Activated T-cell treated with anti-CD3 and anti-CD28 coated beads, Interleukin-2, amount 50 U/mL, for 1 hour (primary cell): ENCODE measurements at places on chromosomes 5 and 9.

DNA sequence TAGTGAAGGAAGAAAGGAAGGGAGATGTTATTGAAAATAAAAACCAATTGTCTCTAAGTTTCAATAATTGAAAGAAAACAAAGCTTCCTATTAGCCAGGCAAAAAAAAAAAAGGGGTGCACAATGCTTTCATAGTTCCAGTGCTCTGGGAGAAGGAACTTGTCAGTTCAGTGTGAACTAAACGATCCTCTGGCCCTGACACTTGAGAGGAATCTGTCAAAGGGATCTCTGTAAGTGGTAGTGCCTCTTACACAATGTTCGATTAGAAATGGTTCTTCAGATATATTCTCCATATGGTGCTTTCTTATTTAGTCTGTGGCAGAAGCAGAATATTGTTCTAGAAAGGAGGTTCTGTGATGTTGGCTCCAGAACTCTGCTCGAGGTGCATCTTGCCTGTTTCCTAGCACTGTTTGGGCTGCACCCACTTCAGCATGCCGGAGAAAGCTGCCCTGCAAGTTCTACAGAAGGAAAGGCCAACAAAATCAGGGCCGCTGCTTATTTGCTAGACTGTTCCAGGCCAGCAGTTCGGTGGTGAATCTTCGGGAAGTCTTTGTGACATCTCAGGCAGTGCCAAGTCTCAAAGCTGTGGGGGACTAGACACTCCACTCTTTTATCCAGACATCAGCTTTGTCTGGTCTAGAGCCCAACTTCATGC, 90.9 kb downstream of the PIK3R1 start:
- DNase-seq: no peak

DNA sequence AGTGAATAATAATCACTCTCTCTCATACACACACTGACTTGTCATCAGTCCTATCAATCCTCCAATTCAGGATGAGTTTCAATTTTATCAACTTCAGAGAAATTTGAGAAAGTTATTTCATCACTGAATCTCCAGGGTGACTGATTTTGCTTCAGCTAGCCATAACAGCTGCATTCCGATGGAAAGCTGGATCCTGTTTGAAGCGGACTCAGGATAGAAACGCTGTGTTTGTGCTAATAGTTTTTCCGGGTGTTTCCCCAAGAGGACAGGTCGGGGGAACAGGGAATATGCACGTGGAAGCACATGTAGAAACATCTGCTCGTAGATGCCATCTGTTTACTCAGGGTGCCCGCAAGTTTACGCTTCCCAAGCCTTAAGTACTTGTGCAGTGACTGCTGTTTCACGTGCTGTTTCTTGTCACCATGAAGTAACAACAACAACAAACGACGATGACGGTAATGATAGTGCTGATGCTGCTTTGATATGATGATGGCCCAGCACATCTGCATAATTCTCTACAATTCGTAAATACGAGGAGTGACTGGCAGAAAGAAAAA, 263.7 kb upstream of the DAPK1 start:
- no peak for DNase-seq

DNA sequence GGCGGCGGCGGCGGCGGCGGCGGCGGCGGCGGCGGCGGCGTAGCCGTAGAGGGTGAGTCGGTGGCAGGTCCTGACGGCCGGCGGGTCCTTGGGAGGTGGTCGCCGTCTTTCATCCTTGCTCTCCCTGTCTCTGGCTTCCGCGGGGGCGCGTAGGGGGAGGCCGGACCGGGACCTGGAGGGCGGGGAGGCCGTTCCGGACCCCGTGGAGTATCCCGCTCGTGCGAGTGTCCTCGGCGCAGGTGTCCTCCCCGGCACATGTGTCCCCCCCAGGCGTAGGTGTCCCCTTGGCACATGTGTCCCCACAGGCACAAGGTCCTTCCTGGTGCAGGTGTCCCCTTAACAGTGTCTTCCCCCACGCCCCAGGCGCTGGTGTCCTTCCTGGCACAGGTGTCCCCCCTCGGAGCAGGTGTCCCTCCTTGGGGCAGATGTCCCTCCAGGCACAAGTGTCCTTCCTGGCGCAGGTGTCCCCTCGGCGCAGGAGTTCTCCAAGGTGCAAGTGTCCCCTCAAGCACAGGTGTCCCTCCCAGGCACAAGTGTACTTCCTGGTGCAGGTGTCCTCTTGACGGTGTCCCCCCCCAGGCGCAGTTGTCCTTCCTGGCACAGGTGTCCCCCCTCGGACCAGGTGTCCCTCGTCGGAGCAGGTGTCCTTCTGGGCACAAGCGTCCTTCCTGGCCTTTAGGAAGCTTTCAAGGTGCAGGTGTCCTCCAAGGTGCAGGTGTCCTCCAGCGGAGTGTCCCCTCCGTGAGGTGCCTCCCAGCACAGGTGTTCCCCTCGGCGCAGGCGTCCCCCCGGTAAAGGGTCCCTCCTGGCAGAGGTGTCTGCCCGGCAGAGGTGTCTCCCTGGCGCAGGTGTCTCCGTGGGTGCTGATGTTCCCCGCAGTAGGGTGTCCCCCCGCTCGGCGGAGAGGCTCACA, 519 bp downstream of the EXOC3 start:
- no peak for DNase-seq

GRCh38 chr5:135729321-135729786, 105.1 kb upstream of the SLC25A48 start:
- DNase-seq: no peak

DNA sequence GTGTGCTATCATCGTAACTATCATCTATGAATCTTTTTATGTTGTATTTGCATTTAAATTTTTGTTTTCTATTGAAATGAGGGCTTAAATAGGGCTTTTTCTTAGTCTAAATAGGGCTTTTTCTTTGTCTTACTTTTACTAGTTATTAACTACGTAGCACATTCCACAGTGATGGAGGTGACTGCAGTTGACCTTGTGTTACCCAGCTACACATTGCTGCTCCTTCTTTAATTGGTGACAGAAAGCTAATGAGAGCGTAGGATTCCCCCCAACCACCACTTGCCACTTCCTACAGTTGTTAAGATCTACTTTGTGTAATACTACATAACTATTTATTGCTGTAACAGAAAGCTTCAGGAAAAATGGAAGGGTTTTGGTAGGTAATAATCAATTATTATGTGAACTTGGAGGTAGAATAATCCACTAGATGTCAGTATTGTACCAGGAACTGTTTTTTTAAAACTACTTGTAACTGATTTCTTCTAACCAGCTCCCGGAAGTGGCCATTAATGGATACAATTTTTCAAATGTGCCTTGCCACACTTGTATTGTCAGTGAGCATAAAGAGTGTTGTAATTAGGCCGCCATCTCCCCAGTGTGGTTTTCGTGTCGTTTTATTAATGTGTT, 18.0 kb downstream of the MTRR start:
- DNase-seq: no peak

- DNase-seq: no peak
Measured at GRCh38 chr5:66769839-66770617, 173.8 kb downstream of the MAST4 start.

DNA sequence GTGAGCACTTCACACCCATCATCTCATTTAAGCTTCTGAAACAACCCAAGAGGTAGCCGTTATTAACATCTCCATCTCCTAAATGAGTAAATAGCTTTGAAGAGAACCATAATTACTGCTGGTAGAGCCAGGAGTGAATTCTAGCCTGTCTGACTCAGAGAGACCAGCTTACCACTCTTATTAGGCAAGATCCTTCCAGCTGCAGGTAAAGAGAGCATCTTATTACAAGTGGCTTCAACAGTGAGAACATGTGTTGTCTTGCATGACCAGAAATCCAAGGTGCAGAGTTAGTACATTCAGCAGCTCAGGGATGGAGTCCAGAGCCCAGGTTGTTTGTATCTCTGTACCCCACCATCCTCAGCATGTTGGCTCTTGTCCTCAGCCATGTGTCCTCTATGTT, 10.9 kb upstream of the AFAP1L1 start:
- no peak for DNase-seq

GRCh38 chr5:154771383-154771901, 16.3 kb downstream of the LARP1 start:
- no peak for DNase-seq

- no peak for DNase-seq
Measured at GRCh38 chr5:113091622-113092021, 115.0 kb downstream of the DCP2 start.

DNA sequence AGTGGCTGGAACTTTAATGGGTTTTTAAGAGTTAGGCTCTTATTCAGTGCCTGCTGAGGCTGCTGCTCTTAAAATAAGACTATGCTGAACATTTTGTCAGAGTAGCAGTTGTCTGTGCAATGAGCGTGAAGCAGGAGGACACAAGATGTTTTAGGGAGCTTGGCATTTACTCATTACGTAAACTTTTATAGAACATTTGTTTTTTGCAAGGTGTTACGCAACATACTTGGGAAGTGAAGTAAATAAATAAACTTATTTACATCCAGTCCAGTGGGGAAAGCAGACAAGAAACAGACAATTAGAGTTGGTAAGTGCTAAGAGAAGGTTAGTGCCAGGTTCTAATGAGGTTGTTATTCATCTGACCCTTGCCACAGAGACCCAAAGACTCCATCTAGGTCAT, 226.0 kb downstream of the HINT1 start:
- DNase-seq: no peak

DNA sequence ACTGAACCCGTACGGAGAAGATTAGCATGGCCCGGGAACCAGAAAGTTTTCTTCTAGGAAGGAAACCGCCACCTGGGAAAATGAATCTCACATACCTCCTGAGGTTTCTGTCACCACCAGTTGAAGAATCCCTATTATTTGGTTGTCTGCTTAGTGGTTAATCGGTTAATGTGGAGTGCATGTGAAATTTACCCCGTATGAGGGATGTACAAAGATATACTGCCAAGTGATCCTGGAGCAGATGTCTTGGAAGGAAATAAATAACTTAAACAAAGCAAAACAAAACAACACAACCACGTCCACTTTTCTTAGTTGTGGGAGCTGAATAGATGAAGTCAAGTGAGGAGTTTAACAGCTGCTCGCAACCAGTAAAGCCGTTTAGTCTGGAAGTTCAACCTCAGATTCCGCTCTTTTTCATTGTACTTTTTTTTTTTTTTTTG, 3.8 kb downstream of the DMRT2 start:
- no peak for DNase-seq

DNA sequence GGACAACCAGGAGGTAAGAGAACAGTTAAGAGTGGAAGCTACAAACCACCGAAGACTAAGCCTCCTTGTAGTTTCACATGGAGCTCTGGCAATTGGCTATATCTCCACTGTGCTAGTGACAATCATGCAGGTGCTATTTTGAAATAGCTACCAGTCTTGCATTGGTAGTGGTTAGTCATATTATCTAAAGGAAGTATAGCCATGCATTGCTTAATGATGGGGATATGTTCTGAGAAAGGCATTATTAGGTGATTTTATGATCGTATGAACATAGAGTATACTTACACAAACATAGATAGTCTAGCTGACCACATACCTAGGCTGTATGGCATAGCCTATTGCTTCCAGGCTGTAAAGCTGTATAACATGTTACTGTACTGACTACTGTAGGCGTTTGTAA, 28.4 kb downstream of the HSDL2 start:
- no peak for DNase-seq

DNA sequence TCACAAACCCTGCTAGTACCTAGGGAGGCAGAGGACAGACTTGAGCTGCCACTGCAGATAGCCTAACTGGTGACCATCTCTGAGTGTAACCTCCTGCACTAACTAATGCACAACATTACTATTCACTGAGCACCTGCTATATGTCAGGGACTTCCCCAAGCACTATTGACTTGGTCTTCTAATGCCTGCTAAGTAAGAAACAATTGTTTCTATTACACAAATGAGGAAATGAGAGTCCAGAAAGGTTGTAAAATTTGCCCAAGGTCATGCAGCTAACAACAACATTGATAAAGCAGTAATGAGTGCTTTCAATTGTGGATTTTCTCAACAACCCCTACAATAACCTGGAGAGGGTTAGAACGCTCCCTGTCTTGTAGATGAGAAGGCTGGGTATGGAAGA, 183.7 kb downstream of the ZNF462 start:
- no peak for DNase-seq

GRCh38 chr5:62259699-62260250, 46.2 kb upstream of the KIF2A start:
- DNase-seq: no peak

GRCh38 chr5:33891788-33892619, at the start of gene ADAMTS12:
ADAMTS12 (minus strand) TSS chr5:33891990; CDS start chr5:33891856, 134 bp downstream.
- no peak for DNase-seq

DNA sequence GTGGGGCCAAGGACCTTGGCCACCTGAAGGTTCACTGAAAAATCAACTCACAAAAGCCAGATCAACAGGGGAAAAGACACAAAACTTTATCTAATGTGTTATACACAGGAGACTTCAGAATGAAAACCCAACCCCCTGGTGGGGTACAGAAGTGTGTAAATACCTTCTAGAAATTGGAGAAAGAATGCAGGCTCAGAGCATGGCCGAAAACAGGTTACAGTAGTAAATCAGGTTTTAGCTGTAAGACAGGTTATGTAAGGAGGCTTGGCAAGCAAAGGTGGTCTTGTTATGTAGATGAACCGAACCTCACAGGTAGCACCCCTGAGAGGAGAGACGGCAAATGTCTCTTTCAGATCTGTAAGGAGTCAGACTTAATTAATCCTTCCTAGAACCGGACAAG, 10.0 kb downstream of the CEMIP2 start:
- no peak for DNase-seq

- no peak for DNase-seq
Measured at GRCh38 chr9:135533113-135533512, 11.9 kb downstream of the LCN1 start.

GRCh38 chr9:109967651-109968642, 187.9 kb downstream of the PALM2AKAP2 start:
- DNase-seq: no peak

GRCh38 chr9:135590486-135591079, 29.0 kb downstream of the PAEP start:
- DNase-seq: no peak
